Cardiac muscle cell (in vitro differentiated cells and primary cell): ENCODE measurements at places on chromosomes 3 and 15. TPM values are rescaled to one million over a fixed set of nuclear protein-coding genes. Genes with fewer than 3 reads are reported as not detected.

DNA sequence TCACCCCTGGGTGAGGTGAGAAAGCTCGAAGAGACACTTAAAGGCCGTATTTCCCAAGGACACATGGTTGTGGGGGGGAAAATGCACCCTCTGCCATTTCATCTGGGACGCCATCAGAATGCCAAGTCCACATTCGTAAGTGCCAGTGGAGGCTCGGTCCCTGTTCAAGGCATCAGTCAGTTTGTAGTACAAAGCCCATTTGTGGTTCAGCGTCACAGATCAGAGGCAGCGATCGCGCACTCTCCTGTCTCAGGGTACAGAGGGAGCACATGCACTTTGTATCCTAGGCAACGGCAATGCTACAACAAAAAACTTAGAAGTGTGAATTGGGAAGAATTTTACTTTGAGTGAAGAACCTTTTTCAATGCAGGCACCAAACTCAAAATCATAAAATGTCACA, 27.2 kb downstream of the SEMA6D start:
- H3K27ac ChIP-seq = no peak overlapping the region
- no peak overlapping the region for H3K4me3 ChIP-seq
- no peaks in the 10 kb centered on the region for H3K27me3 ChIP-seq
- no peak for DNase-seq
- peaks cover 51% of the 10 kb centered on the region for H3K4me1 ChIP-seq
- H3K36me3 ChIP-seq = peaks cover 11% of the 10 kb centered on the region

GRCh38 chr15:70519004-70519365, 244.4 kb downstream of the UACA start:
- no peaks in the 10 kb centered on the region for H3K36me3 ChIP-seq
- H3K4me3 ChIP-seq = no peak overlapping the region
- no peaks in the 10 kb centered on the region for H3K4me1 ChIP-seq
- H3K27me3 ChIP-seq = no peaks in the 10 kb centered on the region

Gene GOLGA8N
- total RNA-seq = 1.7 and 4.9 TPM in 2 replicates

Gene LRRN1
- total RNA-seq = 0.85 and 3.0 TPM in 2 replicates

Gene UROC1
- not detected in 2 replicates for total RNA-seq
